Activated naive CD4-positive, alpha-beta T cell (primary cell): ENCODE measurements at places on chromosomes 13 and 19.

DNA sequence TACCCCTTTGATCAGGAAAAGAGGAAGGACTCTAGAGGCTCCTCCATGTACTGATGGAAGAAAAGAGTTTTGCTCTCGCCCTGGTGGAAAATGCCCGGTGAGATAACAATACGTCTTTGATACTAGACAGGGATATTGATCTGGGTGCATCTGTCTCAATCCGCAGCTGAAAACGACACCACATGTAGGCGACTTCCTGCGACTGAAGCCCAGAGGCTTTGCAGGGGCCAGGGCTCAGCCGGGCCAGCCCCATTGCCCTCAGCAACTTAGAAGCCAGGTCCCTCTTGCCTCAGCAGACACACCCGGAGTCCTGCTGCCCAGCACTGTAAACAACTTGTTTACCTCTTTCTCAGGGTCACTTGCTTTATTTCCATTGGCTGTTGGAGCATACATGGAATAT is 409.4 kb downstream of the IRS2 start:
- no peak for DNase-seq

DNA sequence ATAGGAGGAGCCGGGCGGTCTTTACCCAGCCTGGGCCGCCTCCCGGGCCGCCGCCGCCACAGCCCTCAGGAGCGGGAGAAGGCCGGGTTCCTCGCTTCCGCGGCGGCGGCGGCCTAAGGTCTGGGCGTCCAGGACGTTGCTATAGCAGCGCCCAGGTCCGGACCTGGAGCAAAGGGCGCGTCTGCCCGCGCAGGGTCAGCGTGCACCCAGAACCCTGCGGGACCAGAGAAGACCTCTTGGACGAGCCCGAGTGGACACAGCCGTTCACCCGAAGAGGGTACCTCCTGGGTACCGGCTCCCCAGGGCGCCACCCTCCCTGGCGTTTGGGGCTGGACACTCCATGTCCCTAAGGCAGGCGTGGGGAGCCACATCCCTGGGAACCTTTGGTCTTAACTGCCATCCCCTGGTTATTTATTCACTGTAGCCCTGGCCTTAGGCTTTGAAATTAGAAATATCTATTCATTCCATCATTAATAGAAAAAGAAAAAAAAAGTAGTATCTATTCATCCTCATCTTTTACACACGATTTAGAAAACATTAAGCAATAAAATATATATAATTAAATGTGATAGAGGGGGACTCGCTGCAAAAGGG is 2.4 kb downstream of the DZIP1 start:
- no peak for DNase-seq

GRCh38 chr19:2415281-2415972 is 12.0 kb downstream of the TIMM13 start:
- DNase-seq, result no peak

- DNase-seq, result no peak
Measured at GRCh38 chr19:43781630-43782310, 997 bp upstream of the KCNN4 start.

GRCh38 chr19:20278342-20278741 is 111.3 kb downstream of the ZNF486 start:
- no peak for DNase-seq

- DNase-seq, result no peak
Measured at GRCh38 chr19:29420065-29420464, 105.7 kb upstream of the VSTM2B start.

- DNase-seq, result no peak
Measured at GRCh38 chr13:30453727-30454126, 12.0 kb downstream of the HMGB1 start.

- no peak for DNase-seq
Measured at GRCh38 chr13:66659701-66660467, 570.3 kb downstream of the PCDH9 start.

DNA sequence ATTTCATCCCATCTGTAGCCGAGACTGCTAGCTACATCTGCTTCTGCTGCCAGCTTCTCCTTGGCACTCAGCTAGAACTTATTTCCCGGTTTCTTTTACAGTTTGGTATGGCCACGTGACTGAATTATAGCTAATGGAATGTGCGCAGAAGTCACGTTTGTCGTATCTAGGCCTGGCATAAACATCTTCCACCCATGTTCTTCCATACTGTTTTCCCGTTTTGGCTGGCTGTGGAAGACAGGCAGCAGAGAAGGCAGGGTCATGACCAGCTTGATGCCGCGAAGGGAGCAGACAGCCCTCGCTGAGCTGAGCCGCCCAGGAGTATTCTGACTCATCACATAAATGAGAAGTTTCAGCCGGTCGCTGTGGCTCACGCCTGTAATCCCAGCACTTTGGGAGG is 186.7 kb downstream of the RFC3 start:
- no peak for DNase-seq

GRCh38 chr13:66440938-66441337 is 789.2 kb downstream of the PCDH9 start:
- no peak for DNase-seq

DNA sequence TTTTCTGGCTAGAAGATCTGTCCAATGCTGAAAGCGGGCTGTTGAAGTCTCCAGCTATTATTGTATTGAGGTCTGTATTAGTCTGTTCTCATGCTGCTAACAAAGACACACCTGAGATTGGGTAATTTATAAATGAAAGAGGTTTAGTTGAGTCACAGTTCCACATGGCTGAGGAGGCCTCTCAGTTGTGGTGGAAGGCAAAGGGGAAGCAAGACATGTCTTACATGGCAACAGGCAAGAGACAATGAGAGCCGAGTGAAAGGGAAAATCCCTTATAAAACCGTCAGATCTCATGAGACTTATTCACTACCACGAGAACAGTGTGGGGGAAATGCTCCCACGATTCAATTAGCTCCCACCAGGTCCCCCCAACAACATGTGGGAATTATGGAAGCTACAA is 980.4 kb downstream of the SLITRK5 start:
- no peak for DNase-seq

DNA sequence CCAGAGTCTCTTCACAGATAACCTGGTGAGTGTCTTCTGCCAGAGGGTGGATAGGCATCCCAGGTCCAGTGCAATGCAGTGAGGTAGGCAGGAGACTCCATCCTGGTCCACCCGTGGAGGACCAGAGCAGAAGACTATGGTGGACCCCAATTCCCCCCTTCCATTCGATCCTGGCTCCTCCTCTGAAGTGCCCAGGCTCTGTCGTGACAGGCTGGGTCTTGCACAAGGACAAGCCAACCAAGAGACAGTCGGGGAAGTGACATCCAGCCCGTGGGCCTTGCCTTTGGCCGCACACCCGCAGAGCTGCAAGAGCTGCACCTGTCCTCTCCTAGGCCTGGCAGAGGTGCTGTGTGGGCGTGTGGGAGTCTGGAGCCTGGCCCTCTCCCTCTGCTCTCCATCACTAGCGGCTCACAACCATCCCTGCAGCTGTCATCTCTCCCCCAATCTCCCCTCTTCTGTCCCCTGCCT is 3.1 kb downstream of the ZNF784 start:
- no peak for DNase-seq

DNA sequence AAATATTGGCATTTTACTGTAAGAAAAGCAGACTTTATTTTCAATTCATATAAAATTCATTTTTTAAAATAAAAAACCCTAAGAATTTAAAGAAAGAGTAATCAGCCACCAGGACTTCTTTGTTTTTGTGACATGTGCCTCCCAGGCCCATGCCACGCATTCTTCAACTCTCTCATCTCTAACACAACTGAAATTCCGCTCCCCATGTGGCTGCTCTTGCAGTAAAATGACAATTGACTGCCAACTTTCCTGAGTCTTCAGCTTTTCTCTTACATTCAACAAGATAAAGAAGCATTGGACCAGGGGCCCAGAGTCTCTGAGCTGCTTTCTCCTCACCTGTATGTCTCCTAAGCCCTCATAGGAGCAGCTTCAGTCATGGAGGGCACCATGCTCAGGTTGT is 372.1 kb downstream of the UQCRFS1 start:
- no peak for DNase-seq

- no peak for DNase-seq
Measured at GRCh38 chr19:7973883-7974282, 30.4 kb upstream of the TIMM44 start.

GRCh38 chr13:94996445-94996844 is 284.1 kb upstream of the SOX21 start:
- DNase-seq, result no peak

DNA sequence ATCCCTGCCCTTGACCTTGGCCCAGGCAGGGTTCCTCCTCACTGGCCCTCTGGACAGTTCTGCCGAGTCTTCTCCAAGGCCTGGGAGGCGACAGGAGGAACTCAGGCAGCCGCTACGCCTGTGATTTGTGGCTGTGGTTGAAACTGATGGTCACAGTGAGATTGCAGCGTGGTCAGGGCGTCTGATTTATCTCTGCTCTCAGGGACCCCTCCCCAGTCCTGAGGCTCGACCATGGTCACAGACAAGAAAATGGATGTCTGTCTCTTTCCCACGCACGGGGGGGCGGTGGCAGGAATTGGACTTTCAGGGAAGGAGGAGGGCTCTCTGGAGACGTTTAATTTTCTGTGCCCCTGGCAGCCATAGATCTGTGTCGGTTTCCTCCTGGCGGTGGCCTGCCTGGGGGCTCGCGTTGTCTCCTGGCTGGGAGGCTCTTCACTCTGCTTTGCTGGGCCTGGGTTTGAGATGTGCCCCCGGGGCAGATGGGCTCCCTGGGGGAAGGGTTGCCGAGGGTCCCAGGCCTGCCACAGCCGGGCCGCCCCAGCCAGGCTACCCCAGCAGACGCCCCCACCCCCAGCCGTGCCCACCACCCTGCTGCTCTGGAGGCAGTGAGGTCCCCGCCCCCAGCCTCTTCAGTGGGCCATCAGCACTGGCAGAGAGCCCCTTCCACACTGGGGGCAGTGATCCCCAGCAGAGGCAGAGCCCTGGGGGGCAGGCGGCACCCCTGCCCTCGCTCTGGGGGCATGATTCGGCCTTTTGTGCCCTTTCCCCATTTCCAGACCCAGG is 167.4 kb downstream of the KDM4B start:
- DNase-seq, result no peak

DNA sequence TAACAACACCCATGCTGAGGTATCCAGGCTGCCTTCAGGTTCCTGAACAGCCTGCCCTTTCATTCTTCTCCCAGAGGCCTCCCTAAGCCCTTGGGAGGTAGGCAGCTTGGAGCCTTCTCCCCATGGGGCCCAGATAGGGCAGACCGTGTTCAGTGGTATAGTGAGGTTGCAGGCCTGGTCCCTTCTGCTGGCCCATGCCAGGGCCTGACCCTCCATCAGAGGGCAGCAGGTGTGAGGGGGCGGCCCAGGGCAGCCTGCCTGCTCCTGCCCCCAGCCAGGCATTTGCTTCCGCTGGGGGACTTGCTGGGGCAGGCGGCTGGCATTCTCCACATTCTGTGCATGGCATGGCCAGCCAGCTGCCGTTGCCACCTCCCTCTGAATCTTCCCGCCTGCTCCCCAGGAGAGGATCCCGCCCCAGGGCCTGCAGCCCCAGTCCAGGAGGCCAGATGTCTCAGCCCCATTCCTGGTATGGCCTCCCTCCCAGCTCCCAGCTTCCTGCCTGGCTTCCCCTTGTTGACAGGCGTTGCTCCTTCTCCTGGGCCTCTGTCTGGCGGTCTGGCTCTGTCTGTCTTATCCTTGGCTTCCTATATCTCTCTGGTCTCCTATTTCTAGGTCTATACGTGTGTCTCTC is 8.9 kb downstream of the CIC start:
- DNase-seq, result no peak

DNA sequence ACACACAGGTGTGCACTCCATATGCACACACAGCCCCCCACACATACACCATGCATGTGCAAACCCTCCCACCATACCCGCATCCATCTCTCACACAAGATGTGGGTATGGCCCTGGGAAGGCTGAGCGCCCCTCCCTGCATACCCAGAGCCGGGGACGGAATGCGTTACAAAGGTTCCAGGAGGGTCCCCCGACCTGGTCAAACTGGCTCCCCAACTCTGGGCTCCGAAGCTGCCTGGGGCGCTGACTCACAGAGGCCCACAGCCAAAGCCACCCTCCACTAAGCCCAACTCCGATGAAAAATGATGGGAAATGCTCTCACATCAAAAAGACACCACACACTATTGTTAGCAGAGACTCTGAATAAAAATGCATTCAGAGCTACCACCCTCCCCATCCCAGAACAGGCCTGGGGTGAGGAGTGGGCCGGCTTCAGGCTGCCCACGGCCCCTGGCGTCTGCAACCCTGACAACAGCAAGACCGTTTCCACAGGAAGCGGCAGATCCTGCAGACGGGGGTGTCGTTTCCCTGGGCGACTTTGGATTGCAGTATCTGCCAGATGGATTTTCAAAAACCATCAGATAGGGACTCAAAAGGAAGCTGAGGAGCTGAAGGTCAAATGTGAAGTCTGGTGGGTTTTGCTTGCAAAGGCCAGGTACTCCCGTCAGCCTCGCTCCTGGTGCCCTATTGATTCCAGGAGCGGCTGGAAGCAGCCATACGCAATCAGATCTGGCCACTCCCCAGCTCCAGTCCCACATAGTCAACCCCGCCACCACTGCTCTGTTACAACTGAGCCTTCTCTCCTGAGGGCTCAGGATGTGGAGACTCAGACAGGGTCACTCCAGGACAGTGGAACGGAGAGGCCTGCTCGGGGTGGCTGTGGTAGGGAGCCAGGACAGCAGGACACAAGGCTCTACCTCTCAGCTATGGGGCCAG is 14.3 kb downstream of the PEPD start:
- DNase-seq, result no peak

DNA sequence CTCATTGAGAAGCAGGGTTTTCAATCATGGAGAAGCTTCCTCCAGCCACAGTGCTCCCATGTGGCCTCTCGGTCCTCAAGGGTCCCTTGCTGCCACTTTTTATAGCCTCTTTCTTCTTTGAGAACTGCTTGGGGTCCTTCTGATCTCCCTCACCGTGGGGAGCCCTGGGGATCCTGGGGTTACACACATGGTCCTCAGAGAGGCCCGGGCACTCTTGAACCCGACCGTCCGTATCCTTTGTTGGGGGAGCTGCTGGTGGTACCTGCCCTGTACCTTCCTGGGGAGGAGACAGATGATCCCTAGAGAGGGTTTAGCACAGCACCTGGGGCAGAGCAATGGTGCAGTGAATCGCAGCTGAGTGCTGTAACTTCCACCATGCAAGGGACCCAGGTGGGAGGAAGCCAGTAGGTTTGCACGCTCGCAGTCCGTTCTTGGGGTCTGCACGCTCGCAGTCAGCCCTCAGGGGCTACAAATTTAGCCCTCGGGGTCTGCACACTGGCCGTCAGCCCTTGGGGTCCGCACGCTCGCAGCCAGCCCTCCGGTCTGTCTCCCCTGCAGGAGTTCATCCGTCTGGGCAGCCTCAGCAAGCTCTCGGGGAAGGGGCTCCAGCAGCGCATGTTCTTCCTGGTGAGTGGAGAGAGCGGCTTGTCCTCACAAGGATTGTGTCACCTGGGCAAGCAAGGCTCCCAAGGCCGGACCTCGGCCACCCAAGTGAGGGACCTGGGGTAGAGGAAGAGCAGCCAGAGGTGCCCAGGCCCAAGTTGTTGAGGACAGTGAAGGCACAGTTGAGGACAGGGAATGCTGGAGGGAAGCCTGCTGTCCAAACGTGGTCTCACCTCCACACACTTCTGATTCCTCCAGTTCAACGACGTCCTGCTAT is 138.4 kb downstream of the STK24 start:
- no peak for DNase-seq

GRCh38 chr13:102710261-102710679 is 15.4 kb upstream of the METTL21C start:
- no peak for DNase-seq

GRCh38 chr19:29239213-29239776 is 26.3 kb upstream of the UQCRFS1 start:
- DNase-seq, result no peak

GRCh38 chr13:33087091-33087490 is 70.9 kb downstream of the KL start:
- DNase-seq, result no peak
